ENCODE measurements at places on chromosomes 11 and 22.
A peak's percentile ranks its signal among the peaks of the same experiment; 100 is the strongest.

- DNase-seq, result peak; percentile 70
Observed at GRCh38 chr11:3169255-3170043, 4.3 kb upstream of the OSBPL5 start.

GRCh38 chr22:49547751-49548239 lies 279.9 kb downstream of the BRD1 start:
- peak; percentile 15 for DNase-seq

DNA sequence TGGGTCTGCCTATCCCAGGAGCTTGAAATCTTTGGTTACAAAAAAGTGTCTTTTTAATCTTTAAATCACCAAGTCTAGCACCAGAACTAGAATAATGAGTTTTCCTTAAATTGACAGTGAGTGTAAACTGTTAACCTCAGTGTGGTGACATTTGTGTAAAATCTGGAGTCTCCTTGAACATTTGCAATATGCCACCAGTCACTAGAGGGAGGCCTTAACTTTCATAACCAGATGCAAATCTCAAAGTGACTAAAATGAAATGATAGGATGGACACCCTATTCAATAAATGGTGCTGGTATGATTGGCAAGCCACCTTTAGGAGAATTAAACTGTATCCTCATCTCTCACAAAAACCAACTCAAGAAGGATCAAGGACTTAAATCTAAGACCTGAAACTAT lies 8.3 kb upstream of the SCGB1D2 start:
- no peak for DNase-seq

- DNase-seq, result peak; percentile 73
Observed at GRCh38 chr22:19663821-19664355, 50.4 kb upstream of the SEPTIN5 start.

DNA sequence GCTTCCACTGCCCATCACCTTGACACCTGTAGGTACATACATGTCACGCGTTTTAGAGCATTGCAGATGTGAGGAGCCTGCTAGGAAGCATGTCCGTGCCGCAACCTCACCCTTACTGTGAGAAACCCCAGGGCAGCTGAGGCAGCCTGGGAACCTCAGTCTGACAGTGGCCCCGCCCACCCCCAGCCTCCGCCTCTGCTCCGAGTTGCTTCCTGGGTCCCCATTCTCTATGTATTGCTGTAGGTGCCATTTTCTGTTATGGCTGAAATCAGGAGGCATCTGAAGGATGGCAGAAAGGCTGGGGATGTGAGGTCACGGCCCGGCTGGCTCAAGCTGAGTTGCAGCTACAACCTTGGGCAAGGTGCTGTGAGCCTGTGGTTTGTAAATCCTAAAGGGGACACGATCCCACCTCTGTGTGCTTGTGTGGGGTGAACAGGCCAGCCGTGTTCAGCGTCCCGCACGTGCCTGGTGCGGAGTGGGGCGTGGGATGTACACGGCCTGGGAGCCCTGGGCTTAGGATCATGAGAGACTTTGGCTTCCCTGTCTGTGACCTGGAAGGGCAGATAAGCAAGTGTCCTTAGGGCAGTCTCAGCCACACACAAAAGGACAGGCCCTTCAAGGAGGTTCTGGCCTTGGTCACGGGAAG lies 102.7 kb downstream of the PHF21B start:
- no peak for DNase-seq

DNA sequence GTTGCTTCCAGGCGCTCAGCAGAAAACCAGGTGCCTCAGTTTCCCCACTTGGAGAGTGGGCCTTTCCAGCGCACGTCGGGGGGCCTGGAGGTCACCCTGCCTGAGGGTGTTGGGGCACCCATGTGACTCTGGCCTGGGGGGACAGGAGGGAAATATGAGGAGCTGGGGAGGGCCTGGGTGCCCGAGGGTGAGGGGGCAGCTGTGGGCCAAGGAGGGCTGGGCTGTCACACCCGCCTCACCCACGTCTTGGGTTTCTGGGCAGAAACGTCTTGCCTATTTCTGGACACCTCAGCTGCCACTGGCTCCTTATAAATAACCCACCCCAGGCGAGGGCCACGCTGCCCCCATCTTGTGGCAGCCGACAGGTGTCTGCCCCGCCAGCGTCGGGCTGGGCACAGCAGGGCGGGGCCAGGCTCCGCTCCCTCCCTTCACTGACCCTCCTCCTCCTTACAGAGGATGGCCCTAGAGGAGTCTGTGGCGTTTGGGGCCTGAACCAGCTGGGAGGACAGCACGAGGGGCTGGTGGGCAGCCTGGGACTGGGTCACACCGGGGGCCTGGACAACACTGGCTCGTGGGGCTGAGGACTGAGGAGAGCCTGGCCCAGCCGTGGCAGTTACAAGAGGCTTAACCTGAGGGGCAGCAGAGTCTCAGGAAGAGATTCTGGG lies 1.5 kb downstream of the TNNT3 start:
- DNase-seq, result peak; percentile 37

DNA sequence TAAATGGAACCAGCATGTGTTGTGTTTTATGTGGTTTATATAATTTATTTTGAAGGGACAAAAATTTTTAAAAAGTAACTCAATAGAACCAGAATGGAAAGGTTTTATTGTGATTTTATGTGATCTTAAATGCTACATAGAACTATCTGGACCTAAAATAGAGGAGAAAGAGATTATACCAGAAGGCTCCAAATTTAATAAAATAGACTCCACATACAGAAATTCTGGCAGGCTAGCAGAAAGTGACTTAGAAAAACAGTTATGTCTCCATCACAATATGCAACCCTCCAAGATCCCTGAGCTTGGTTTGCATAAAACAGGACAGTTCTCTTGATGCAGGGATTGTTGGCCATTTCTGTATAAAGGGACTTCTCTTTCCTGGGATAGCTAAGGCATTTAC lies 107.9 kb downstream of the BBOX1 start:
- no peak for DNase-seq

- DNase-seq, result peak; percentile 47
Observed at GRCh38 chr11:120660024-120660565, 148.5 kb downstream of the GRIK4 start.

GRCh38 chr11:75475767-75476650 lies 43.0 kb upstream of the KLHL35 start:
- DNase-seq, result peak; percentile 69

DNA sequence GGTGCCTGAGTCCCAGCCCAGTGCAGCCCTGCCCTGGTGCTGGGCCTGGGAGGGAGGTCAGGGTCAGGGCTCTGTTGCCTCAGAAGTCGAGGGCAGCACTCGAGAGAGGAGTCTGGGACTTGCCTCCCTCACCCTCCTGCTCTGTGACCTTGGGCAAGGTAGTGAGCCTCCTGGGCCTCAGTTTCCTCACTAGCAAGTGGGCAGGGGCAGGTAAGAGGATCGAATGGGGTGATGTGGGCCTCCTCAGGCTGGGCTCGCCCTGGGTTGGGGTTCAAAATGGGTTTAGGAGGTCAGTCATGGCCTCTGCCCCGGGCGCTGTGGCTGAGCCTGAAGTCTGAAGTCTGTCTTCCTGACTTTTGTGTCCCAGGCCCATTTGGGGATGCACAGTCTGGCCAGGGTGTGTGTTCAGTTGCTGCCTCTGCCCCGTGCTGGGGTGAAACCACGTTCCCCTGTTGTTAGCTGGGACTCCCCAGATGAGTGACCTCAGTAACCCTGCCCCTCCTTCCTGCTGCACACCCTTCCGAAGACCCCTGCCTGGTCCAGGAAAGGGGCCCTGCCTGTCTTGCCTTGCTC lies 40.9 kb upstream of the CELSR1 start:
- DNase-seq, result peak; percentile 32

GRCh38 chr22:31948002-31948401 lies 3.7 kb downstream of the YWHAH start:
- no peak for DNase-seq

DNA sequence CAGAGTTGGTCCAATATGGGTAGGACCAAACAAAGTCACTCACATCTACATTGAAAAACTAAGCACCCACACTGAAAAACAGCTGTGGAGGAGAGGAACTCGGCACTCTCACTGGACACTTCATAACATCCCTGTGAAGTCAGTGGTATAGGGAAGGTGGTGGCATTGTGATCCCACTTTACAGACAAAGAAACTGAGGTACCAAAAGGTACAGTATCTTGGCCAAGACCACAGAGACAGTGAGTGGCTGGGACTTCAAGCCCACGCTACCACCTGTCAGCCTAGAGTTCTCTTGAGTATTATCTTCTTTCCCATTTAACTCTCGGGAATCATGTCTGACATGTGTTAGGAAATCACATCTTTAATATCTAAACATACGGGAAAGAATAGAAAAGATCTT lies 61.9 kb downstream of the SYN3 start:
- no peak for DNase-seq

- no peak for DNase-seq
Observed at GRCh38 chr22:37996515-37997246, 12.3 kb upstream of the SOX10 start.

GRCh38 chr11:112049777-112050176 lies 24.0 kb downstream of the PIH1D2 start:
- no peak for DNase-seq

DNA sequence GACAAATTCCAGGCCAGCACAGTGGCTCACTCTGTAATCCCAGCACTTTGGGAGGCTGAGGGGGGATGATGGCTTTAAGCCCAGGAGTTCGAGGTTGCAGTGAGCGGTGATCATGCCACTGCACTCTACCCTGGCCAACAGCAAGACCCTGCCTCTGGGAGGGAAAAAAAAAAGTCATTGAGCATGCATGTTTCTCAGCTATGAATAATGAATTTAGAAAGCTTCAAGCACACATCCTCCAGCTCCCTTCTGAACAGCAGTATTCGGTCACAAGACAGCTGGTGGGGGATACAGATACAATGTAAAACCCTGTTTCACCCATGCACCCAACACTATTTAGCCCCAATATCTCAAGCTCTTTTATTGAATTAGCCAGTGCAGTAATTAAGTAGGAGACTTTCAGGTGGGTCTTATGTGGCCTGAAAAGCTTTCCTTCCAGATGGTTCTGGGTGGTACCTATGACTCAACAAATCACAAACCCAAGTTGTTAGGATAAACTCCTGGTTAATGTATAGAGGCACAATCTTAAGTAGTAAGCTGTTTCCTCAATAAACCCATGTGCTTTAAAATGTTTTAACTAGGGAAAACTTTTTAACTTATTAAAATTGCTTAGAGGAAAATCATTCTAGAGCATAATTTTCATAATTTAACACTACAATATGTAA lies 13.4 kb downstream of the PRDM10 start:
- no peak for DNase-seq

DNA sequence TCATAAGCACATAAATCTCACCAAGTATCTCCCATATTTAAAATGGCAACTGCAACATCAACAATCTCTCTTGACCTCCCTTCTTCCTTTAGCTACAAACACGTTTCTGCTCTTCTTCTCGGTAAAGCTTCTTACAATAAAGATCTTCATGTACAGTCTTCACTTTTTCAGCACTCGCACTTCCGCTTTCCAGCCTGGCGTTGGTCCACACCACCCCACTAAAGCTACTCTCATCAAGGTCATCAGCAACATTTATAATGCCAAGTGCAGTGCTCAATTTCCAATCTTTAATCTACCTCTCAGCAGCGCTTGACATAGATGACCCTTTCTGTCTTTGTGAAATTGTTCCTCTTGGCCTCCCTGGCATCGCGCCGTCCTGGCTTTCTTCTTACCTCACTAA lies 33.6 kb downstream of the NTM start:
- DNase-seq, result no peak

DNA sequence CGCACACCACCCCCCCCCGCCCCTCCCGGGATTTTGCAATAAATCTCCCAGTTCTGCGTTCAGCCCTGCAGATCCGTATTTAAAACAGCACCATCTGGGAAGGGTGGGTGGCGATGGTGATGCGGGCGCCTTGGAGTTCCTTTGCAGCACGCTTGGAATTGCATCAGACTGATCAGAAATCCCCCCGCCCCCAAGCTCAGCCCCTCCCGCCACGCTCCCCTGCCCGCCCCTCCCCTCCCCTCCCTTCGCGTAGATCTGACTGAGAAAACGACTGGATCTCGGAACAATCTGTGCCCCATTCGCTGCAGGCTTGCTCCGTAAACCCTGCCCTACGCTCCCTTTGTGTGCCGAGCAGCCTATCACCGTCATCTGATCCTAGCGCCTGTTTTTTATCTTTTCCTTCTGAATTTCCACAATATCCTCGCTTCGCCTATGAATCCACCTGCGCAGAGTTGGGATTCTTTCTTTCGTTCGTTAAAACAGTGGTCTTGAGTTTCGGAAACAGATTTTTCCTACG lies 18.1 kb upstream of the BDNF start:
- DNase-seq, result no peak

GRCh38 chr11:45215098-45215865 lies 68.8 kb downstream of the PRDM11 start:
- no peak for DNase-seq

DNA sequence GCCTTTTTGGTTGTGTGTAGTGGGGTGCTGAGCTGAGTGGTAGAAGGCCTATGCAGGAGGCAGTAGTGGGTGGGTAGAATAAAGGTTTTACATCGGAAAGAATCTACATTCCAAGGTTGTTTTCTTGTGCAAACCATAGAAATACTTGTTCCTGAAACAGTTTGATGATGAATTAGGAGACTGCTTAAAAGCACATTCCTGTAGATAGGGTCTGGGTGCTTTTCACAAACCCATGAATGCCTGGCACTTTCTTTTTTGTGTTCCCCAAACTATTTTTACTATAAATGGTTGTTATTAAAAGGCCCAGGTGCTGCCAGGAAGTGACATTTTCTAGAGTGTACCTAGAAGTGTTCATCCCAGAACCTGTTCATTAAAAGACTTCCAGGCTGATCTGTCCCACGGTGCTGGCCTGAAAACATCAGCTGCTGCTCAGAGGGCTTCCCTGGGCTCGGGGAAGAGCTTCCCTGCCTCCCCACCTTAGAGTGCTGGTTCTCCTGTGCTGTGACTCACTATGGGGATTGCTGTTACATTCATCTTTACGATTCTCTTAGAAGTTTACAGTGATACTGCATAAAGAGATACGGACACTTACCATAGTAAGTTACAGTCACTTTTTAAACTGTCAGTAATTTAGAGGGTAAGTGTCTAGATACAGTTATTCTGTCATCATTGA lies 27.9 kb downstream of the PPFIA1 start:
- no peak for DNase-seq

GRCh38 chr11:44258190-44258489 lies 51.8 kb downstream of the ALX4 start:
- no peak for DNase-seq

- no peak for DNase-seq
Observed at GRCh38 chr22:25572708-25573171, 8.3 kb downstream of the GRK3 start.

DNA sequence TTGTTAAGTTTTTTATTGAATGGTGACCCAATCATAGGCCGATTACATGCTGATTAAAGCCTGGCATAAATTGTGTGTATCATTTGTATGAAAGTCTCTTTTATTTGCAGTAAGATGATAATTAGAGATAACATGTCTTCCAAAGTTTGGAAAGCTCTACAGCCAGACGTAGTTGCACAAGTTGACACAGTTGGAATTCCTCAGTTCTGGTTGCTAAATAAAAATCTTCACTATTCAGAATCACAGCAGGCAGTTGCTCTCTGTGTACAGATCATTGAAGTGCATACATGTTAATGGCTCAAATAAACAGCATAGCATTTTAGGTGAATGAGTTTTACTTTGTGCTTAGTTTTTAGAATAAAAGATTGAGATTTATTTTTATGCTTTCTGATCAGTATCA lies 69.5 kb downstream of the ARHGAP42 start:
- no peak for DNase-seq

Data from left ventricle myocardium superior (tissue), 1 donor.